NCI-H1436 treated with DMSO at 0.1 percent for 48 hours (cell line): ENCODE measurements at places on chromosomes 12 and 14.

DNA sequence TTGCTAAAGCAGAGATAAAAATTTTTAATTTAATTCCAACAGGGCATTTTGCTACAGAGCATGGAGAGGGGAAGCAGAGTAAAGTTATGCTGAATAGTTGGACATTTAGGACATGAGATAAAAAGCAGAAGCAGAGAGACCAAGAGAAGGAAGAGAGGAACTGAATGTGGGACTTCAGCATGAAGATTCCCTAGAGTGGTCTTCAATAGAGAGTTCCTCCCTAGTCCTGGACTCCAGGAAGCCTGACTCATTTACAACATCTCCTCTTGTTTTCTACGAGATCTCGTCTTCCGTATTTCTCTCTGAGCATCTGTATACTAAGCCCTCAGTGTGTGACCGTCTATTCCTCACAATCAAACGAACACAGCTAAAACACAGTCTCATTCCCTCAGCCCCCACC is 35.2 kb upstream of the IFT81 start:
- DNase-seq: no peak

DNA sequence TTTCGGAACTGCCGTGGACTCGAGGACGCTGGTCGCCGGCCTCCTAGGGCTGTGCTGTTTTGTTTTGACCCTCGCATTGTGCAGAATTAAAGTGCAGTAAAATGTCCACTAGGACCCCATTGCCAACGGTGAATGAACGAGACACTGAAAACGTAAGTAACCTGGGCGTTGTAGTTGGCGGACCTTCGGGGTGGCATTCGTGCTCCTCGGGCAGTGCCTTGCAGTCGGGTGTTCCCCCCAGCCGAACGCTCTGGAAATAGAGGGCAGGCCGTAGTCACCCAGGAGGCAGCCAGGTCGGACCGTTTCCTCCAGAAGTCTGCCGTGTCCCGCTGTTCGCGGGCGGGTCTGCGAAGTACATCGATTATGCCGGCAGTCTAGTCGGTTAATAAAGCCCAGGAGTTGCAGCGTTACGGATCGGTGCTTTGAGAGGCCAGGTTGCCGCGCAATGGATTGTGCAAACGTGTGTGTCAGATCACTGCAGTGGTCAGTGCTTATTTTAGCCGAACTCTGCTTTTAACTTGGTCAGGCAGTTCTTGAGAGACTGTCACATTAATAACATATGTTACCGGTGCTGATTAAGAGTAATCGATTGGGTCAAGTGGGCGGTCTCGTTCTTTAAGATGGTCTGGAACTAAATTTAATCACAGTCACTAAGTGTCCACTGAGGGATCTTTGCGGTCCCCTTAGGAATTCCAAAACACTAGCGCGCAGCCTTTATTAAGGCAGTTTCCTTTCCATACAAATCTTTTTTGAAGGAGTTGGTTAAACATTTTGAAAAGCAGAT is 906 bp downstream of the MARK3 start:
- no peak for DNase-seq

DNA sequence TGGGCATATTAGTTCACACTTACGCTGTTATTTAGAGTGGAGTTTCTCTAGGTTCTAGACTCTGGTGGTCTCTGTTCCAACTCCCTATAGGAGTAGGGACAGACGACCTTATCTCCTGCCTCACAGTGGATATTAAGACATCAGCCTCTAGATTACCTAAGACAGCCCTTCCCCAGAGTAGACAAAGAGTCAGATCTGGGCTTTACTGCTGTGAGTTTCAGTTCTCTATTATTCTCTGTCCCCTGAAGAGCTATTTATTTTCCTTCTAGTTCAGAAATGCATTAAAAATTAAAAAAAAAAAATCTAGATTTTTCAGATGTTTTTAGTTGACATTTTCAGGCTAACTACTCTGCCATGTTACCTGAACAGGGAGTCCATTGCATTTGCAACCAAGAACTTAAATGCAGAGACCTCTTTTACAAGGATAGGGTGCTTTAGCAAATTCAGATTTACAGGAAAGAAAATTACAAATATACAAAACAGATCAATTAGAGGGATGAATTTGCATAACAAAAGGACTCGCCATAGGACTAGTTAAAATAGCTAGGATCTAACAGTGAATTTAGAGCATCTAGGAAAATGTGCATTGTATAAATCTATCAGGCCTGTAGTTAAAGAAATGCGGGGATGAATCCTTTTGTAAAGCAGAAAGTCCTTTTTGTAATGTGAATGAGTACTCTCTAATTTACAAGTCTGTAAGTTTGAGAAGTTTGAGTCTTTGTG is 381.4 kb downstream of the APAF1 start:
- DNase-seq: no peak

DNA sequence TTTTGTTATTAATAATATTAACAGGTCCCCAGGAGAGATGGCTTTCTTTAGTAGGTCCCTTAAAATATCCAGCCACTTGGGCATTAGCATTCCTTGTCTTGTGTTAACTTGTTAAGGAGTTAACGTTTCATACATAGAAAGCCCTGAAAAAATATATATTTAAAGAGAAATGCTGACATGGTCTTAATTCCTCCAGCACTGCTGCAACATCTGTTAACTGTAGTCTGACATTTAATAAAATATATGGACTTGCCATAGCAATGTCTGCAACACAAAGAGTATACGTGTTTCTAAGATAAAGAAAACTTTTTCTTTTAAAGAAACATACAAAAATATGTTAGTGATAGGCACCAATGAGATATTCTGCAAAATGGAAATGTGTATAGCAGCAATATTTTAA is 10.0 kb downstream of the SLC38A4 start:
- DNase-seq: no peak
